ENCODE measurements at places on chromosomes 12 and 14.
A peak's percentile ranks its signal among the peaks of the same experiment; 100 is the strongest.

- DNase-seq = no peak
These were observed 15.8 kb upstream of the VRK1 start for GRCh38 chr14:96781371-96781770.

- DNase-seq = no peak
These were observed 8.8 kb upstream of the DCP1B start for GRCh38 chr12:2013086-2013485.

DNA sequence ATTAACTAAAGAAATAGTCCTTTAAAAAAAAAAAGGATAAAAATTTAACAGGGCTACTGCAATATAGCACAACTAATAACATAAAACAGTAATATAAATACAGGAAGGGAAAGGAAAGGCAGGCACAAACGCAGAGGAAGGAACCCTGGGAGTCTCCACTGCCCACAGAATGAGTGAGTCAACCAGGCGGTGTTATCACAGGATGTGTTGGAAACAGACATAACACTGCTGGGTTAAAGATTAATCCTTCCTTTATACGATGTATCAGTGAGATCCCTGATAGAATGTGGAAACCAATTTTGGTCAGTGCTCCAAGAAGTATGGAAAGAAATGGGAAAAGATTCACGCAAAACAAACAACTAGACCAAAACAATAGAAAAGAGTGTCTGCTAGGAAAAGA lies 47.9 kb downstream of the FGD6 start:
- no peak for DNase-seq

GRCh38 chr12:49888461-49889151 lies 15.1 kb downstream of the FAIM2 start:
- no peak for DNase-seq

DNA sequence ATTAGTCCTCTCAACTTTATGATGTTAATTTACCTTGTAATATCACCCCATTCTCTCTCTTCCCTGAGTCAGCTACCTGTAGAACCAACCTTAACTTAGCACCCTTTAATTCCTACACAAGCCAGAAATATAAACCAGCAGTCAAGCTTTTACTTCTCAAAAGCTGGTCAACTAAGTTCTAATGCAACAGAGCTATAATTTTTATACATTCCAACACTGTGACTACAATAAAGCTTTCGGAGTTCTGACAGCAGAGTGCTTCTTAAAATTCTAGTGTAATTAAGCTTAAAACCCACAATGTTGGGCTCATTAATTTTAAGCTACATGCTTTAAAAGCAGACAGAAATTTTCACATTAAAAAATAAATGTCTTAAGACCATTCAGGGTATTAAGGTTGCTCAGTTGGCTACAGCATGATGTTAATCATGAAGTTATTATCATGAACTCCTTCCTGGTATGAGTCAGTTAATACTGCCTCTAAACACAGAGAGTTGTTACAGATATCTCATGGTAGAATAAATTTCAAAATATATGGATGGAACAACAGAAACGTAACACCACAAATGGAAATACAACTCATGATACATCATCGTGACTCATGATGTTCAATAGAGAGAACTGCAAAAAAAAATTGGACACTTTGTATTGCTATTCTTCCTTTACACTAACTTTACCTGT lies 126.7 kb downstream of the EPS8 start:
- DNase-seq = no peak

GRCh38 chr12:121025442-121026226 lies 9.3 kb upstream of the C12orf43 start:
- no peak for DNase-seq

DNA sequence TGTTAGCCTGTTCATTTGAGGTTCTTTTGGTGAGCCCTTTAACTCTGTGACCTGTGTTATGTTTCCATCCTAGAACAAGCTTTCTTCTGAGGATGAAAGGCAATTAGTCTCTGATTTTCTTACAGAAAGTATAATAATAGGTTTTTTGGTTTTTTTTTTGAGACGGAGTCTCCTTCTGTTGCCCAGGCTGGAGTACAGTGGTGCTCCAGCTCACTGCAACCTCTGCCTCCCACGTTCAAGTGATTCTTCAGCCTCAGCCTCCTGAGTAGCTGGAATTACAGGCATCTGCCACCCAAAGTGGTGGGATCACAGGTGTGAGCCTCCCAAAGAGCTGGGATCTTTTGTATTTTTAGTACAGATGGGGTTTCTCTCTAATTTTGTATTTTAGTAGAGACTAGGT lies 52.7 kb upstream of the SYNE2 start:
- no peak for DNase-seq

GRCh38 chr12:108635997-108636808 lies 2.5 kb upstream of the SELPLG start:
- DNase-seq = no peak

- DNase-seq = no peak
These were observed 6.6 kb downstream of the CHST11 start for GRCh38 chr12:104463368-104463767.

DNA sequence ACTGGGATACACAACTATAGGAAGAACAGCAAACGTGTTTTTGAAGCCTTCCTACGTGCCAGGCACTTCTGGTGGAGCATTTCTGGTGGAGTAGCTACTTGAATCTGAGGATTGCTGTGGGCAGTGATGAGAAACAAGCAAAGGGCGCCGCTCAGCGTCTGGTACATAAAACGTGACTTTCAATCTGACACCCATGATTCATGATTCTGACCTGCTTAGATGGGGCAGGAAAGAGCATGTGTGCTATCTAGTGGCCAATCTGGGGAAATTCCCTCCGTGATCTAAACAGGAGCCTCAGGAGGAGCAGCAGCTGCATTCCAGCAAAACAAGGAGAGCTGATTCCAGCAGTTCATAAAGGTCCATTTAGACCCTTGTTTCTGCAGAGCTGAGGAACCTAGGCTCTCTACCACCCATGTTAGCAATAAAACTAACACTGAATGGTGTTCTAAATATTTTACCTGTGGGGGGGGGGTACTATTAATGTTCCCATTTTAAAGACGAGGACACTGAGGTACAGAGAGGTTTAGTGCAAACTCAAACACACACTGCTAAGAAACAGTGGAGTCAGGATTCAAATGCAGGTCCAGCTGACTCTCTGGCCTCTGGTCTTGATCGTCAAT lies 37.8 kb downstream of the PAH start:
- no peak for DNase-seq

DNA sequence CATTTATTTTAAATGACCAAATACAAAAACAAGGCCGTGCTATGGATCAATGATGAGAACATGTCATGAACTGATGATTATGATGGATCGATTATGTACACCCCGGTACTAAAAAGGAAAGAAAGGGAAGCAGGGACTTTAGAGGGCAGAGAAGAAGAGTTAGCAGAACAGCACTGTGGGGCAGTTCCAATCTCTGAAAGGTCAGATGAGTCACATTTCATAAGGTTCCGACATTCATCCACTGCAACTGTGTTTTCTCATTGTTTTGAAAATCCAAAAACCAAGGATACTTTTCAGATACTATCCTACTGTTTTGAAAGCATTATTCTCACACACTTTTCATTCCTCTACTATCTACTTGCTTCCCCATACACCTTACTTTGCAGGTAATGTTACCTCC lies 169.3 kb downstream of the STXBP6 start:
- no peak for DNase-seq

DNA sequence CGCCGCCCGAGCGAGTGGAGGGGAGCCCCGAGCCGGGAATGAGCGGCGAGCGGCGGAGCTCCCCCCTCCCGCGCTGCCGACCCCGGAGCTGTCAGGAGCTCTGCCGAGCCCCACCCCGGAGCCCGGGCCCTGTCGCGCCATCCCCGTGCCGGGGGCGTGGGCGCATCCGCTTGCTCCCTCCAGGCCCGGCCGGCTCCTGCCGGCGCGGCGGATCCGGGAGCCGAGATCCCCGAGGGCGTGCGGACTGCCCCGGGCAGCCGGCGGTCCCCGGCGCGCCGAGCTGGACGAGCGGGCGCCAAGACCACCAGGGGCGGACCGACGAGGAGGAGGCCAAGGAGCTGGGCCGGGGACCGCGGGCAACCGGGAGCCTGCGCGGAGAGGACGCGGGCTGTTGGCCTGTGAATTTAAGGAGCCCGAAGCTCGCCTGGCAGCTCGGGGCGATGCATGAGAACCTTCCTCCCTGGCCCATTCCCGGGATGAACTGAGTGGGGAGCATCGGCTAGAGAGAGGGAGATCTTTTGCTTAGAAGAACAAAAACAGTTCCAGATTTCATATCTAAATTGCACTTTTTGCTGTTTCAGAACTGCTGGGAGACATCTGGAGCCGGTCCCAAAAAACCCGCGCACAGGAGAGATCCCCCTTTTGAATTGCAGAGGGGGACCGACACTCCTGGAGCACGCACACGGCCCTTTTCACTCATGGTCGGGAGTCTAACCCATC lies 2.0 kb downstream of the PTHLH start:
- DNase-seq = peak; percentile 34

GRCh38 chr12:104634852-104635251 lies 178.1 kb downstream of the CHST11 start:
- DNase-seq = no peak

DNA sequence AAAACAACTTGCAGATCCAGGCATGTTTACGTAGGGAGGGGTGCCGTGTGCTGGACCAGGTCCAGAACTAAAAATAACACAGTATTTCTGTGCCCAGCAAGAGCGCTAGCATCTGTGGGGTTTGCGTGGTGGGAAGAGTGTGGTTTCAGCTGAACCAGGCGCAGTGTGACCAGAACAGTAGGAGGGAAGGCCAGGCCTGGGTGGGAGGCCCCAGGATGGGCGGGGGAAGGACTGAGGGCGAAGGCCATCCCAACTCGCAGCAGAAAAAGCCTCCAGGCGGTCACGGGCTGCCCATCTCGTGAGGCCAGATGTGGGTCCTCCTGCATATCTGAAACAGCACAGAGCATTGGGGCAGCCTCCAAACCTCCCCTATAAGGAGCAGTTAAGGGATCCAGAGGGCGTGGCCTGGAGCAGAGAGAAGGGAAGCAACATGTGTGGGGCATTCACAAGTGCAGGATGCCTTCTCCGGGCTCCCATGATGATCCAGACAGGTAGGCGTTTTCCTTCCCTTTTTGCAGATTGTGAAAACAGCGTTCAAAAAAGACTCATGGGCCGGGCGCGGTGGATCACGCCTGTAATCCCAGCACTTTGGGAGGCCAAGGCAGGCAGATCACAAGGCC lies 17.8 kb upstream of the CD9 start:
- no peak for DNase-seq

- DNase-seq = peak; percentile 22
These were observed 207.2 kb upstream of the SRRM4 start for GRCh38 chr12:118773956-118774723.

DNA sequence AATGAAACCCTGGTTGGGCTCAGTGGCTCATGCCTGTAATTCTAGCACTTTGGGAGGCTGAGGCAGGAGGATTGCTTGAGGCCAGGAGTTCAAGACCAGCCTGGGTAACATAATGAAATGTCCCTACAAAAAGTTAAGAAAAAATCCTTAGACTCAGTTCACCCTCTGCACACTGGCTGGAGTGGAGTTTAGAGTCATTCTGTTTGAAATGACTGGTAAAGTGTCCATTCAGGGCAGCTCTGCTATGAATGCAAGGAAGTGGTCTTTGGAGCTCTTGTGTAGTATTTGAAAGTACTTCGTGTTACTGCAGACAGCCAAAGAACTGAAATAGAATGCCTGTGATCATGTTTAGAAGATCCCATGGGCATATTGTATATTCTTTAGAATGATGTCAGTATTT lies 466.5 kb downstream of the PCNX1 start:
- no peak for DNase-seq

DNA sequence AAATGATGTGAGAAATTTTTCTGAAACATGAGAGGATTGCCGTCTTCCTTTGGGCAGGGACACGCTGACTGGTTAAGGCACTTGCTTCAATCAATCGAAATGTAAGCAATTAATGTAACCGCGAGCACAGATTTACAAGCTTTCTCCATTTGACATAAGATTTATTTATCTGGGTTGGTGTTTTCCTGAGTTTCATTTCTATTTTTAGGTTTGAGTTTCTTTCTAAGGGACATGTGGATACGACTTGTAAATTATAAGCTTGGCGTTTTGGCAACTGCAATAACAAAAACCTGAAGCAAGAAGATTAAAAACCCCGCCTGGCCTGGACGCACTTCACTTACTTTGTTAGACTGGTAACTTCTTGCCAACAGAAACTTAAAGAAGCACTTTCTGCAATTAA lies 20.3 kb upstream of the SINHCAF start:
- no peak for DNase-seq

DNA sequence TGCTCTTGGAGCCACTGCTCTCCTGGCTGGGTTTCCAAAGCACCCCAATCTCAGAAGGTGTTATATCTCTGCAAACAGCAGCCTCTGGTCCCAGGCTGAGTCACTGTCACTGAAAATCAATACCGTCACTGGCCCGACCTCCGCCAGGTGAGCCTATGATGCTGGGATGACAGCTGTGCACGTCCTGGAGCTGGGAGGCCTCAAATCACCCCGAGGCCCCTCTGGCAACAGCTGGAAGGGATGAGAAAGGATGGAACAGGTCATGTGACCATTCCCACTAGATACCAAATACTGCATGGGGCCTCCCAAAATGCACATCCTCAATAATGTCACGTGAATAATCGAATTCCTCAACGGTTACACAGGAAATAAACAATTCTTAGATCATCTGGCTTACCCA lies 190.8 kb downstream of the TTC7B start:
- no peak for DNase-seq
